ENCODE measurements at places on chromosomes 7 and 10. TPM values are rescaled to one million over a fixed set of nuclear protein-coding genes. Genes with fewer than 3 reads are reported as not detected.

GRCh38 chr10:120929166-120929565 is 78.0 kb downstream of the WDR11 start:
- DNase-seq: no peak

Gene ADAMTS14
- total RNA-seq: 3.0 TPM

Gene FAM25G
- total RNA-seq: not detected

DNA sequence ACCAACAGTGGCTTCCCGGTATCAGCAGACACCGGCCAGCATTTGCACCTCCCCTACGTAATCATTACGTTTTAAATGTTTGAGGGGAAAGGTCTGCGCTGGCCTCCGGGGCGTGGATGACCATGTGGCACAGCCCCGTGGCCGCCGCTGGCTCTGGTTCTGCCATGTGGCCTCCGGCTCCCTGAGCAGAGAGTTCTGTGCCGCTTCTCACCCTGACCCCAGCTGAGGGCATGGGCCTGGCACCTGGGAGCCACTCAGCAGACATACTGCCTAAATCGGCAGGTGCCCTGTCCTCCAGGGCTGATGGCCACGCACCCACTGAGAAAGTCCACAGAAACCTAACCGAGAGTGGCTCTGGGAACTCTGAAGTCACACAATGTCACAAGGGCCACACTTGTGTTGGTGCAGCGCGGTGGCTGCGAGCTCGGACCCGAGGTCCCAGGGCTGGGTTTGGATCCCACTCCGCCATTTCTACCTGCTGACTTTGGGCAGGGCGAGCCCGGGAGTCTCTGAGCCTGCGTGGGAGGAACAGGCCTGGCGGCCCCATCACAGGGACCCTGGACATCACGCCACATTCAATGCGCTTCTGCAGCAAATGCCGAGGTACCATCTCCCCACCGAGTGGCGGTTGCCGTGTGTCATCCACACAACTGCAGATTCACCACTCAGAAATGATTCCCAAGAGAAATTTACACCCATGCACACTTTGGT is 25.3 kb downstream of the CFAP46 start:
- DNase-seq: no peak

GRCh38 chr7:120164-120991 is 72.0 kb upstream of the FAM20C start:
- DNase-seq: no peak

GRCh38 chr7:158034571-158034970 is 553.1 kb downstream of the PTPRN2 start:
- DNase-seq: no peak

Measured in hematopoietic multipotent progenitor cell (in vitro differentiated cells).